Activated CD8-positive, alpha-beta T cell treated with anti-CD3 and anti-CD28 coated beads for 36 hours (primary cell): ENCODE measurements at places on chromosomes 5 and 9.

- no peaks in the 10 kb centered on the region for H3K4me1 ChIP-seq
- H3K27me3 ChIP-seq = peaks cover 12% of the 10 kb centered on the region
- DNase-seq = no peak
- H3K27ac ChIP-seq = no peak overlapping the region
Observed at GRCh38 chr5:499233-500209, 24.7 kb downstream of the SLC9A3 start.

DNA sequence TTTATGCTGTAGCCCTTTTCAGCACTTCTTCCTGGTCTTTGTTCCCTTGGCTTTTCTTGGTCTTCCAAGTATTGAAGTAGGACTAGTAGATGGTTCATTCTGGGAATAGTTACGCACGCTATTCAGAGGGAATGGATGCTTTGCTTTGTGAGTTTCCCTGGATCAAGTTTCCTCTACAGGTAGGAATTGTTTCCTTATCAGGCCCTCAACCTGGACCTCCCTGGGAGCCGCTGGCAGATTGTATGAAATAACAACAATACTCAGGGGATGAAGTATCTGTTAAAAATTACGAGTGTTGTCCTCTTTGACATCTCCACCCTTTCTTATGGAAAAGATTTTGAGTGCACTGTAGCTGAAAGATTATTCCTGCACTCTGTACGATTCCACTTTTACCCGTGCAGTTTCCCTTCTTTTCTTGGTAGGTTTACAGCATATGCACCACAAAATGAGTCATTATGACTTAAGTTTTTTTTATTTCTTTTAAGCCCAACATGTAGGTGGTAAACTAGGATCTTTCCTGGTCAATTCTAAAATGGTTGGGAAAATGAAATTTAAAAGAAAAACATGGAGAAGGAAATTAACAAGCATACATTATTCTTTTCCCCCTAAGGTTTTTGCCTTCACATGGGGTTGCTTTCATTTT, 57.9 kb downstream of the ARHGAP26 start:
- H3K36me3 ChIP-seq = peaks cover 2% of the 10 kb centered on the region
- H3K4me1 ChIP-seq = peaks cover 83% of the 10 kb centered on the region
- H3K4me3 ChIP-seq = no peak overlapping the region
- H3K27ac ChIP-seq = no peak overlapping the region
- DNase-seq = no peak
- no peaks in the 10 kb centered on the region for H3K27me3 ChIP-seq

- no peaks in the 10 kb centered on the region for H3K27me3 ChIP-seq
- H3K36me3 ChIP-seq = no peaks in the 10 kb centered on the region
- H3K27ac ChIP-seq = no peak overlapping the region
Observed at GRCh38 chr9:97470076-97470475, 31.4 kb upstream of the TMOD1 start.

GRCh38 chr9:121362813-121363621, 7.0 kb downstream of the STOM start:
- peaks cover 2% of the 10 kb centered on the region for H3K36me3 ChIP-seq
- H3K4me3 ChIP-seq = no peak overlapping the region
- peaks cover 71% of the 10 kb centered on the region for H3K4me1 ChIP-seq

DNA sequence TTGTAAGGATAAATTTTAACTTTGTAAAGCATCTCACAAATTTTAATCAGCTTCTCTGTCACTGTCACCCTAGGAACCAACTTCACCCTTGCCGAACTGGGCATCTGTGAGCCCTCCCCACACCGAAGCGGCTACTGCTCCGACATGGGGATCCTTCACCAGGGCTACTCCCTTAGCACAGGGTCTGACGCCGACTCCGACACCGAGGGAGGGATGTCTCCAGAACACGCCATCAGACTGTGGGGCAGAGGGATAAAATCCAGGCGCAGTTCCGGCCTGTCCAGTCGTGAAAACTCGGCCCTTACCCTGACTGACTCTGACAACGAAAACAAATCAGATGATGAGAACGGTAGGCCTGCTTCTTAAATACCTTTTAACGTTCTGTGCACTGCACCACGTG, 916.3 kb upstream of the WWC1 start:
- H3K27ac ChIP-seq = no peak overlapping the region
- no peaks in the 10 kb centered on the region for H3K36me3 ChIP-seq
- no peaks in the 10 kb centered on the region for H3K4me1 ChIP-seq
- no peak overlapping the region for H3K4me3 ChIP-seq
- H3K27me3 ChIP-seq = no peaks in the 10 kb centered on the region
- no peak for DNase-seq
